Spinal cord (tissue), 10 donors: ENCODE measurements at places on chromosomes 7 and 10. TPM values are rescaled to one million over a fixed set of nuclear protein-coding genes. Genes with fewer than 3 reads are reported as not detected.

The TACC2 gene
- total RNA-seq: 21.6 TPM

The SPDYE2 gene
- total RNA-seq: not detected

The IQCE gene
- total RNA-seq: 23.9 TPM

The SLC29A3 gene
- total RNA-seq: 3.5 TPM

The CTAGE15 gene
- total RNA-seq: 0.50 TPM

The ATRNL1 gene
- 180 TPM for total RNA-seq

The SLC13A1 gene
- total RNA-seq: not detected

The LRRN3 gene
- 39.6 TPM for total RNA-seq

The PPP1R17 gene
- total RNA-seq: 1.2 TPM

The WNT16 gene
- 12.0 TPM for total RNA-seq

The PTF1A gene
- total RNA-seq: 0.22 TPM

The MRLN gene
- total RNA-seq: 1.6 TPM

The GPR85 gene
- total RNA-seq: 46.8 TPM

The FIS1 gene
- total RNA-seq: 115 TPM

The NSUN6 gene
- total RNA-seq: 24.0 TPM

The KIF11 gene
- total RNA-seq: 14.4 TPM

GRCh38 chr10:6398399-6398798 is 181.7 kb downstream of the PRKCQ start:
- no peak for DNase-seq

DNA sequence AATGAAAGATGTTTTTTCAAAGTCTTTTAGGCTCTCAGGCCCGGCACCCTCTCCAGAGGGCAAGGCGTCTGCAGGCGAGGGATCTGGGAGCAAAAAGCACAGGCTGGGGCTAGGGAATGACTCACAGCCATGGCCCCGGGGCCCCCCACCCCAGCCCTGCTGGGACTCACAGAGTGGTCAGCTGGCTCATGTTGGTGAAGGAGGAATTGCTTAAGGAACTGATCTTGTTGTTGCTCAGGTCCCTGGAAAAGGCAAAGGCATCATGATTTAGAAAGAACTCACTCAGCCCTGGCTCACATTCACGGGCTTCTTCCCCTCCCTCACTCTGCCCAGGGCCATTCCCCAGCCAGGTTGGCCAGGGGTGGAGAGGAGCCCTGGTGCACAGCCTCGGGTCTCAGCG is 151.5 kb downstream of the SLIT1 start:
- no peak for DNase-seq

- no peak for DNase-seq
Measured at GRCh38 chr10:97412891-97413304, 11.8 kb upstream of the RRP12 start.

- no peak for DNase-seq
Measured at GRCh38 chr10:62302760-62303159, 34.1 kb upstream of the RTKN2 start.

- DNase-seq: no peak
Measured at GRCh38 chr7:142482891-142483658, 225.2 kb upstream of the PRSS58 start.

DNA sequence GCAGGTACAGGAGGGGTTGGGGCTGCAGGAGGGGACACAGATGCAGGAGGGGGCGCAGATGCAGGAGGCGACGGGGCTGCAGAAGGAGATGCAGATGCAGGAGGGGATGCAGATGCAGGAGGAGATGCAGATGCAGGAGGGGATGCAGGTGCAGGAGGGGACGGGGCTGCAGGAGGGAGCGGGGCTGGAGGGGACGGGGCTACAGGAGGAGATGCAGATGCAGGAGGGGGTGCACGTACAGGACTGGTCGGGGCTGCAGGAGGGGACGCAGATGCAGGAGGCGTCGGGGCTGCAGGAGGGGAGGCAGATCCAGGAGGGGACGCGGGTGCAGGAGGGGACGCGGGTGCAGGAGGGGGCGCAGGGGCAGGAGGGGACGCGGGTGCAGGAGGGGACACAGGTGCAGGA is 66.5 kb downstream of the VWA2 start:
- DNase-seq: no peak

DNA sequence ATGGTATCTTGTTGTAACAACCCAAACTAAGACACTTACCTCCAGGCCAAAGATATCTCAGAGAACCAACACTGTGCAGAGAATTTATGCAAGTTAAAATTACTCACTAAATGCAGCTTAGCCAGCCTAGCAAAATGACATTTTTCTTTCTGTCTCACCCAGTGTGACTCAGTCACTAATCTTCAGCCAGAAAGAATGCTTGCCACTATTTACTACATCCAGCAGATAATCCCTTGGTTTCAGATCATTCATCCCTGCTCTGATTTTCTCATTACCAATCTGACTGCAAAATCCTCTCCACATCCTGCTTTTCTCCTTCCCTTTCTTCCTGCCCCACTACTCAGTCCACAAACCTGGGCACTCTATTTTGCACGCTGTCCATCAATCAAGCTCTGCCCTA is 93.5 kb upstream of the NEBL start:
- DNase-seq: no peak

DNA sequence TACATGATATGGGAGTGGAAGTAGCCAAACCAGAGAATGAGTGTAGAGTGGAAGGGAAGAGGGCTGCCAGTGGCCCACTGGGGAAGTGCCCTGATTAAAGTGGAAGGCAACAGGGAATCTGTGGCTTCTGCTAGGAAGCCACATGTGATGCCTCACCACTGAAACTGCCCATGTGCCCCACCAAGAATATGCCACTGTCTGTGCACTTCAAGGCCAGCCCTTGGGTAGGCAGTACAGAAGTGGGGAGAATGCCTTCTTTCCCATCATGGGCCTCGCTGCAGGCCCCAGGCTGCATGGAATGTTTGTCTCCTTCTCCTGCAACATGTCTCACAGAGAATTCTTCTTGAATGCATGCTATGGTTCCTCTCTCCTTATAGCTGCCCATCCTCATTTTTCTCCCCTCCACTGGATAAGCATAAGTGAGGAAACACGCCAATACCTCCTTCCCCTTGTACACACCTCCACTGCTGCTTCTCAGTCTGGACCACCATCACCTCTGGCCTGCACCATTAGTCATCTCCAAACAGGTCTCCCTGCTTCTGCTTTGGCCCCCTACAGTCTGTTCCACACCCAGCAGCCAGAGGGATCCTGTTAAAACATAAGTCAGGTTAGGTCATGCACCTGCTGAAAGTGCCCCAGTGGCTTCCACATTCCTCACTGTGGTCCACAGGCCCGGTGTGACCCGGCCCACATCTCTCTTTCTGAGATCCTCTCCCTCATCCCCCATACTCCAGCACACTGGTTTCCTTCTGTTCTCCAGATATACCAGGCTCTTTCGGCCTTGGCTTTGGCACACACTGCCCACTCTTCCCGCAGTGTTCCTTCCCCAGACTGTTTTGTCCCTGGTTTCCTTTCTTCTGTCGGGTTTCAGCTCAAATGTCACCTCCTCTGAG is 37.1 kb downstream of the SNX10 start:
- no peak for DNase-seq

DNA sequence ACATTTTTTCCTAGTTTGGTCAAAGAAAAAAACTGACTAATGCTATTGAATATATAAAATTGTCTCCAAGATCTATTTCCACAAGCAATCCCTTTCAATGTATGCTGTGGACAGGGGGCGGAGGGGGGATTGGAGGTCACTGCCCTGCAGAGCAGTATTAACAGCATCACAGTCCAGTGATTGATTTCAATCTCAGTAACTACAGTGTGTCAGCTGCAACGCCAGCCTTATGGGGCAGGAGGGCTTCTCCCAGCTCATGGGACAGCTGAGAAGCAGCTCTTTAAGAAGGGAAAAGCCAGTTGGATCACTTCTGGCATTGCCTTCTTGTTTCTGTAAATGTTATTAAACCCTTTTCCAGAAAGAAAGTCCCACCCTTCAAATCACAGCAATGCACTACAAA is 65.0 kb downstream of the RAPGEF5 start:
- DNase-seq: no peak

GRCh38 chr7:108413782-108414492 is 42.3 kb downstream of the NRCAM start:
- DNase-seq: no peak

DNA sequence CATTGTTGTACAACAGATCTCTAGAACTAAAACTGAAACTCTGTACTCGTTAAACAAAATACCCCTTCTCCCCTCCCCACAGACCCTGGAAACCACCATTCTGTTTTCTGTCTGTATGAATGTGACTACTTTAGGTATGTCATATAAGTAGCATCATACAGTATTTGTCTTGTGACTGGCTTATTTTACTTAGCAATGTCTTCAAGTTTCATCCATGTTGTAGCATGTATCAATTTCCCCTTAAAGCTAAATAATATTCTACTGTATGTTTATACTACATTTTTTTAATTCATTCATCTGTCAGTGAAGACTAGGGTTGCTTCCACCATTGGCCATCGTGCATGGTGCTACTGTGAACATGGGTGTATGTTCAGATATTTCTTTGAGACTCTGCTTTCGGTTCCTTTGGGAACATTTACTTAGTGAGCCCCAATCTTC is 71.2 kb upstream of the RPA3 start:
- no peak for DNase-seq

GRCh38 chr10:57959318-57960006 is 308.2 kb downstream of the IPMK start:
- DNase-seq: no peak

DNA sequence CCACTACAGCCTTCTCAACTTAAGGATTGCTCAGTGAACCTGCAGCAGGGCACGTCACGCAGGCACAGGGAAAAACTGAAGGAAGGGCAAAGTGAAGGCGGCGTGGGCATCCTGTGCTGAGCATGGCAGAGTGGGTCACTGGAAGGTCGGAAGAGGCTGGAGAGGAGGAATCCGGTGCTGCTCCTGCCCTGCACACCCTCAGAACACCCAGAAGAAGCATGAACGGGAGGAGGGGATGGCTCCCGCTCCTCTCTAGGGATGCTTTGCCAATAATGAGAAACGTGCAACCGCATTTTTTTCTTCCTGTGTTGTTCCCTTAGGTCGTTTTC is 175.1 kb downstream of the TNS3 start:
- no peak for DNase-seq

DNA sequence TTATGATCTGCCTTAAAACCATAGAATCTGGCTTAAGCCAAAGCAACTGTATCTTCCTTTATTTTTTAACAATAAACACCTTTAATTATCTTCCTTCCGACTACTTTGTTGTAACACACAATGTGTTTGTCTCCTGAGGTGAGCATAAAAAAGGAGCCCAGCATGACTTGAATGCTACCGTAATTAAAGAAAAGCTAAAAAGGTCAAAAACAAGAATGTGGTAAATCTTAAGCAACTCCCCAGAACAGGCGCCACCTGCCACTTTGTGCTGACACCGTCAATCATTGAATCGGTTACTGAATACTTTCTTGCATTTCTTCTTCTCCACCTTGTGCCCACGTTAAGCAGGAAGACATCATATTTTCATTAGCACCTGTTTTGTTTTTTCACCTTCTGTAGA is 569.9 kb upstream of the C7orf33 start:
- DNase-seq: no peak

DNA sequence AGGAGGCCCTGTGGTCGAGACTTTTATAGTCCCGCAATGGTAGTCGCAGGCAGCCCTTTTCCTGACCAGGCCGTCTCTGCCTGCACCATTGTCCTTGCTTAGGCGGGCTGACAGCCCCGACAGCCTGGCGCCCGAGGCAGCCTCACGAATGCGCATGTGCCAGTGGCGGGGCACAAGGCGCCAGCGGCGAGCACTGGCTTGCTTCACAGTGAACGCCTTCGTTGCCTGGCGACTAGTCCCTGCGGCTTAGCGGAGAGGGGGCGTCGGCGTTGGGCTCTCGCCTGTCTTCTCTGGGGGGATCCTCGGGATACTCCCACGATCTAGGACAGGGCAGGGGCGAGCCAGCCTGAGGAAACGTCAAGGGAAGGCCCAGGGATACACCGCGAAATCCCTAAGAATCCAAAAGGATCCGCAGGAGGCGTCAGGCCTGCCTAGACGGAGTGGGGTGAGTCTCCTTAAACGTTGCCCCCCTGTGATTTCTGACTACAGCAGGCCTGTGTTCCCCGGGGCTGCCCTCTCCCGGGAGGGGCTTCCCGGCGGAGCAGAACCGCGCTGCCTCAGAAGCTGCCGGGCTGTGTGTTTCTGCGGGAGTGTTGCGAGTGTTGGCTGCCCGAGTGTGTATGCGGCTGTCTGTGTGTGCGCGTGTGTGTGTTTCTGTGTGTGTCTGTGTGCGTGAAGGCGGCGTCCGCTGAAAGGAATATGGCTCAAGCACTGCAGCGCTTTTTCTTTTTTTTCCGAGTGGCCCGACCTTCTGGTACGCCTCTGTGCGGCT is 20.5 kb upstream of the ZNF273 start:
- DNase-seq: no peak

DNA sequence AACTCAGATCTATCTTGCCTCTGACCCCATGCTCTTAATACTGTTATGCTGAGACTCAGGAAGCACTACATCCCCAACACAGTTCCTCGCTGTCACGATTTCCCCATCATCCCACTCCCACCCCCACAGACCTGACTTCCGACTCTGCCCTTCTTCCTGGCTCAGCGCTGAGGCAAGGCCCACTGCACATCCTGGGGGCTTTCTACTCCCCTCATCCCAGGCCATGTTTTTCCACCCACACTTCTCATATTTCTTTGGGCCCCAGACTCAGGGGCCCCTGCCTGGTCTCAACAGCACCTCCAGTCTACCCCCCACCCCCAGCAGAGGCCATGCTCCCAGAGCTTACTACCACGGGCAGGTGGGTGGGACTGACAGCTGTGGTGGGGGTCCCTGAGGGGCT is 7.7 kb upstream of the NDST2 start:
- DNase-seq: no peak

DNA sequence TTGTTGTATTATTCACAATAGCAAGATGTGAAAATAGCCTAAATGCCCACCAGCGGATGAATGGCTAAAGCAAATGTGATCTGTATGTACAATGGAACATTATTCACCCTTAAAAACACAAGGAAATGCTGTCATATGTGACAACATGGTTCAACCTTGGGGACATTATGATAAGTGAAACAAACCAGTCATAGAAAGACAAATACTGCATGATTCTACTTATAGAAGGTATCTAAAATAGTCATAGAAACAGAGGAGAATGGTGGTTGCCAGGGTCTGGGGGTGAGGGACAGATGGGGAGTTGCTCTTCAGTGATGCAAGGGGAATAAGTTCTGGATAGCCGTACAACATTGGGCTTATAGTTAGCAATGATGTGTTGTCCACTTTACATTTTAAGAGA is 58.4 kb downstream of the NRF1 start:
- DNase-seq: no peak
